ENCODE measurements at places on chromosomes 13 and 19.
A peak's percentile ranks its signal among the peaks of the same experiment; 100 is the strongest.

- DNase-seq = peak; percentile 80
Measured at GRCh38 chr13:109785141-109785891, 1.1 kb downstream of the IRS2 start.

DNA sequence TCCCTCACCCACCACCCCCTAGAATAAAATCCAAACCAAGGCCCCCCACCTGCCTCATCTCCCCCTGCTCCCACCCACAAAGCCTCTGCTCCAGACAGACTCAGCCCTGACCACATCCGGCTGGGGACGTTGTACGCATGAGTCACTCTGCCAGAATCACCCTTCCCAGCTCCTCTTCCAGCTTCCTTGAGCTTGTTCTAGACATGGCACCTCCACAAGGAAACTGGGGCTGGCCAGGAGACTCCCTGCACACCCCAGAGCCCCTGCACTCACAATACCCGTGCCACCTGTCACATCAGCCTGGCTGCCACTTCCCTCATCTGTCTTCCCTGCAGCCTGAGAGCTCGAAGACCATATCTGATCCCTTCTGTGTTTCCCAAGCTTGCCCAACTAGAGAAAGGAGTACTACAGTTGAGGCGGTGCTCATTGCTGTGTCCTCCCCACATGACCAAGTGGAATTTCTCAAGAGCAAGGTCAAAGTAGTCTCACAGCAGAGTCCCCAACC lies 9.7 kb downstream of the DEDD2 start:
- DNase-seq = peak; percentile 84

- DNase-seq = peak; percentile 96
Measured at GRCh38 chr19:43555185-43555770, 20.0 kb downstream of the XRCC1 start.

- no peak for DNase-seq
Measured at GRCh38 chr13:77514336-77514726, 21.2 kb upstream of the SCEL start.

DNA sequence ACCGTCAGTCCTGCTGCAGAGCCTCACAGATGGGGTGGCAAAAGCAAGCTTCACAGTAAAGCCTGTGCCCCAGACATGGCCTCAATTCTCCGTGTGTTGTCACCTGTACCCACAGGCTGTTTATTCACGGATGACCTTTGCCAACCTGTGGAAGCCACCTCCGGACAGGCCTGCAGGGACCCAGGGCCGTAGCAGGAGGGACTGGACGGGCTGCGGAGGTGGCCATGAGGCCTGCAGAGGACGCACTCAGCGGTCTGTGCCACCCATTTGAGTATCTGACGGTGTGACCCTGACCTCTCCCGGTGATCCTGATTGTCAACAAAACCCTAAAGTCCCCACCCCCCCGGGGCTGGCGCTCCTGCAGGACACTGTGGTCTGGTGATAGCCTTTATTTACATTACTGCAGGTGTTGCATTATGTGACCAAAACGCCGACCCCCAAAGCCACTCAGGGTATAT lies 7.8 kb upstream of the KLF16 start:
- no peak for DNase-seq

- DNase-seq = no peak
Measured at GRCh38 chr19:35783469-35784434, 8.4 kb downstream of the ARHGAP33 start.

DNA sequence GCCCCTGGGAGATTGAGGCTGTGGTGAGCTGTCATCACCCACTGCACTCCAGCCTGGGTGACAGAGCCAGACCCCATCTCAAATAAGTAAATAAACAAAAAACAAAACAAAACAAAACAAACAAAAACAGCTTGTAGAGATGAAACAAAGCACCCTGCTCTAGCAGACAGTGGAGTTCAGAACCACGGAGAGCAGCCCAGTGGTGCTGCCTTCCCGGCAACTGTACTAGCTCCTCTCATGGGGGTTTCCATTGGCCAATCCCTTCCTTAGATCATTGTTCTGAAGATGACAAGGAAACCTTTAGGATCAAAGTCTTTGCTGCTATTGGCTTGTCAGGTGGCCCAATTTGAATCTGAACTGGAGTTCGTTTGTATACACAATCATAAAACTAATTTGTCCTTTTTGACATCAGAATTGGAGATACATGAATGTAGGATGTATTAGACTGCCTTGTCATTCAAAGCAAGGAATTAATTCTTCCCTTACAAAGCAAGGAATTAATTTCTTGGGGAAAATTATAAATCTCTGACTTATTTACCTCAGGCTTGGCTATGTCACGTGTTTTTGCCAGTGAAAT lies 19.7 kb upstream of the SYCN start:
- DNase-seq = no peak

GRCh38 chr13:23770973-23771372 lies 118.2 kb downstream of the MIPEP start:
- no peak for DNase-seq

- DNase-seq = peak; percentile 81
Measured at GRCh38 chr19:49866933-49867782, at the start of gene PNKP. Gene PNKP, minus strand, starts transcription at chr19:49867576. Its CDS starts 372 bp downstream, at chr19:49867204.

DNA sequence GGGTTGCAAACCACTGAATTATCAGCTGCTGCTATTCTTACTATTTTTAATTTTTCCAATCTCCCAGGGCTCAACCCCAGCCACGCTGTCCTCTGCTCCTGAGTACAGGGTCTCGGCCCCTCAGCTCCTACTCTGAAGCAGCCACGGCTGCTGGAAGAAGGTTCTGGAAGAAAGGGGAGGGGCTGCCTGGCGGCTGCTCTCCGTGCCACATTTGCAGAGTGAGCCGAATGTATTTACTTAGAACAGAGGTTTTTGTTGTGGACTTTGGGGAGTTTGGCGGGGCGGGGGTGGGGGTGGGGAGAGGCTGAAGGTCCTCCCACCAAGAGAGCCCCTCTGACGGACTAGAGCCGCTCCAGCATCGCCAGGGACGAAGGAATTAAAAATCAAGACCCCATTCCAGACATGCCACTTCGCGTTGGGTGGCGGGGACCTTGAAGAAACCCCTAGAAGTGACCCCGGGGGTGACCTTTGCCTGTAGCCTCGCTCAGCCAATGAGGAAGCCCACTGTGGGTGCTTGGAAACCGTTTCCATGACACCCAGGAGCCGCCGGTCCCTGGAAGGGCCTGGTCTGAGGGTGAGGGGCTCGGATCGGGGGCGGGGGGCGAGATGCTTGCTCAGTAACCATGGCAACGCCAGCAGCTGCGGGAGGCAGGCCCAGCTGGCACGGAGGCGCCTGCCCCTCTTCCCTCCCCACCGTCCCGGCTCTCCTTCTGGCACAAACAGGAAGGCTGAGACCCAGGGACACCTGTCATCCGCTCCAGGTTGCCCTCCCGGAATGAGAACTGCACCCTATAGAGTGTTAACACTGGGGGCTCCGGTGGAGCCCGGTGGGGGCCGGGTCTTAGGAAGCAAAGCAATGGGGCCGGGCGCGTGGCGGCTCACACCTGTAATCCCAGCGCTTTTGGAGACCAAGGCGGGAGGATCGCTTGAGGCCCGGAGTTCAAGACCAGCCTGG lies 54.2 kb upstream of the PTPRS start:
- DNase-seq = no peak

DNA sequence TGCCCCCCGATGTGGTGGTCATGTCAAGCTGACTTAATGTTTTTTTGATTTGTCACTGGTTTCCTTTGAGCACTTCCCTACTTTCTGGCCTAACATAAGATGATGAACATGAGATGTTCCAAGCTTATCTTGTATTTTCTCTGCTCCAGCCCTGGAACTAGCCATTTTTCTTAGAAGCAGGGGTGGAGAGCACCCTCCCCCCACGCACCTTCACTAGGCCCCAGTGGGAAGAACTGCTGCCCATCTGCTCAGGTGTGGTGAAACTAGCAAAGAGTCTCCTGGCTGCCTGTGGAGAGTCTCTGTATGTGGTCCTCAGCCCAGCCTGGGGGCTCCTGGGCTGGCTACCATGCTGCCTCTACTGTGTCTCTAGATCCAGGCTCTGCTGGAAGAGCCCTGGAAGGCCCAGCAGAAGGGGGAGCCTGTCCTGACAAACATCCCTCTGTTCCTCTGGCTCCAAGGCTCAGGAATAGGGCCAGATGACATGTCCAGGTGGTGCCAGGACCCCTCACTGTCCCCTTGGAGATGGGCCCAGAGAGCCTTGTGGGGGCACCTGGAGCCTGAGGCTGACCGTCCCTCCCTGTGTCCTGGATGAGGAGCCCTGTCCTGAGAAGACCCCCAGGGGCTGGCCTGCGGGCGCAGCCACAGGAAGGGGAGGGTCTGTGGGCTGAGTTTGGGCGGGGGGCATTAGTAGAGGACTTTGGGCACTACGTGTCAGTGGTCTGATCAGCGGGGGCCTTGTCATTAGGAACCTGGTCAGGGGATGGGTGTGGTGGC lies 4.8 kb upstream of the ZNF14 start:
- DNase-seq = no peak

GRCh38 chr13:60924856-60925255 lies 490.8 kb downstream of the PCDH20 start:
- no peak for DNase-seq

- no peak for DNase-seq
Measured at GRCh38 chr13:25585000-25585399, 213.2 kb downstream of the ATP8A2 start.

DNA sequence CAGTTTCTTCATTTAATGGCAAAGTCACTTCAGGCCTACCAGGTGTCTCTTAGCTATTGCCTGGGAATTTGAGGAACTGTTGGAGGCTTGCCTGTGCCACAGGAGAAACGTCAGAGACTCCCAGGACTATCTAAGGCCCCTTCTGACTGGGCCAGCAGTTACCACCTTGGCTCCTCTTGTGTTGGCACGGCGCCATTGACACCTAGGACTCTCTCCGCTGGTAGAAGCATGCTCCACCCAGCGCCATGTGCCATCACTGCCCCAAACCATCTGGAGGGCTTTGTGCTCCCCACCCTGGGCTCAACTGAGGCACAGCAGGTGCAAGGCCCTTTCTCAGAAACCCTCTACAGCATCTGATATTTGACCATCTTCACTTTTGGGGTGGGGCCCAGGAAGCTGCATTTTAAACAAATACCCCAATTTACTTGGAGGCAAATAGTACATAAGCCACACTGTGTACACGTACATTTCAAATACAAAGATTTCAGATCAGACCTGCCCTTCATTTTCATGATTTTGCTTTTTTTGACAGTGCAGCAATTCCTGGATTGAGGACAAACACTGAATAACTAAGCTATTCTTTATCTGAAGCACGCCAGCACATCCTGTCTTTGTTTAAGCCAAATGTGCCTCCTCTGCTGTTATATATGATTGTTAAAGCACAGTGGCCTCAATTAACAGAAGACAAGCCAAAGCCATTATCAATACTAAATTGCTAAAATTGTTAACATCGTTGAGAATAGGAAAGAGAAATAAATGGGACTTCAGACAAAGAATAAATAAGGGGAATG lies 59.9 kb upstream of the TPP2 start:
- DNase-seq = no peak

- DNase-seq = no peak
Measured at GRCh38 chr19:32874605-32875004, 5.0 kb upstream of the SLC7A9 start.

- peak; percentile 21 for DNase-seq
Measured at GRCh38 chr19:14505488-14506239, 9.7 kb upstream of the GIPC1 start.

DNA sequence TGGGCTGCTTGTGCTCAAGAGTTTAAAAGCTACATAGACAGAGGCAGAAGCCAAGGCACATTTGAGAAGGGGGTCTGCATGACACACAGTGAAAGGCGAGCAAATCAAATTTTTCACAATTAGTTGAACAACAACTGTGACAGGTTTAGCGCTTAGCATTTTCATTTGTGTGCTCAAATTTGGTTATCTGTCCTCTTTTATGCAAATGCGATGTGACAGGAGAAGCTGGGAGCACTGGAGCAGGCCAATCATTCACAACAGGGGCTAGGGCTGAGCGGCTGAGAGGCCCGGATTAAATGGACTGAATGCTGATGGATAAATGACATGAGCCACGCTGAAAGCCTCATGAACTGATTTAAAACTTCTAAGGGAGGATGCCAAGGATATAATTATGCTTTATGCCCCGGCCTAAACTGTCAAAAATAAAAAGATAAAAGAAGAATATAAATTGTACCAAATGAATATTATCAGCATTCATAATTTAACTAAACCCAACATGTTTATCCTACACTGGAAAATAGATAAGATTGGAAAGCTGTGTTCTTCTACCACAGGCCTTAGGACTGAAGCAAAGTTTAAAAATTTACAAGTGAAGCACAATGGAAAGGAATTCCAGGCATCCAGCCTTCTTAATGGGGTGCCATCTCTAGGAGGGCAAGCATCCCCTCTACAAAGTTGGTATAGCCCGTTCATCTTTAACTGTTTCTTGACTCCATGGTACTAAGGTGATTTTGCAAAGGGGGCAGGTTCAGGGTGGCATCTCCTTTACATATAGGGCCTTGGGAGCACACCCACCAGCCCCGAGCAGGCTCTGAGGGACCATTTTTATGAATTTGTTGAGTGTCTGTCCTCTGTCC lies 117.9 kb downstream of the RBM26 start:
- no peak for DNase-seq

DNA sequence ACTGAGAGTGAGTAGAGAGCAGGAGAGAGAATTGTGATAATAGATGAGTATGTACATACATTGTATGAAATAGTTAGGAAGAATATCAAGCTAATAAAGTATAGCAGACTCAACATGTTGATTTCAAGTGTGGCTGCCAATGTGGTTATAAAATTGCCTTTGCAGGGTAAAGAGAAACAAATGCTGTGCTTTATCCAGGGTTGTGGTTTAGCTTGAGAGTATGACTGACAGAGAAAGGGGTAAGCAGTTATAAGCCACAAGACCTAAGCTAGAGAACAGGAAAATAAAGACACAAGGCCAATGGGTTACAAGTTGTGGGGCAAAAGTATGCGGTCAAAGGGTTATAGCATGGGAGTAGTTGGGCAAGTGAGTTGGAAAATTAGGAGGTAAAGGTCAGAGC lies 1217.5 kb downstream of the DIAPH3 start:
- DNase-seq = no peak

DNA sequence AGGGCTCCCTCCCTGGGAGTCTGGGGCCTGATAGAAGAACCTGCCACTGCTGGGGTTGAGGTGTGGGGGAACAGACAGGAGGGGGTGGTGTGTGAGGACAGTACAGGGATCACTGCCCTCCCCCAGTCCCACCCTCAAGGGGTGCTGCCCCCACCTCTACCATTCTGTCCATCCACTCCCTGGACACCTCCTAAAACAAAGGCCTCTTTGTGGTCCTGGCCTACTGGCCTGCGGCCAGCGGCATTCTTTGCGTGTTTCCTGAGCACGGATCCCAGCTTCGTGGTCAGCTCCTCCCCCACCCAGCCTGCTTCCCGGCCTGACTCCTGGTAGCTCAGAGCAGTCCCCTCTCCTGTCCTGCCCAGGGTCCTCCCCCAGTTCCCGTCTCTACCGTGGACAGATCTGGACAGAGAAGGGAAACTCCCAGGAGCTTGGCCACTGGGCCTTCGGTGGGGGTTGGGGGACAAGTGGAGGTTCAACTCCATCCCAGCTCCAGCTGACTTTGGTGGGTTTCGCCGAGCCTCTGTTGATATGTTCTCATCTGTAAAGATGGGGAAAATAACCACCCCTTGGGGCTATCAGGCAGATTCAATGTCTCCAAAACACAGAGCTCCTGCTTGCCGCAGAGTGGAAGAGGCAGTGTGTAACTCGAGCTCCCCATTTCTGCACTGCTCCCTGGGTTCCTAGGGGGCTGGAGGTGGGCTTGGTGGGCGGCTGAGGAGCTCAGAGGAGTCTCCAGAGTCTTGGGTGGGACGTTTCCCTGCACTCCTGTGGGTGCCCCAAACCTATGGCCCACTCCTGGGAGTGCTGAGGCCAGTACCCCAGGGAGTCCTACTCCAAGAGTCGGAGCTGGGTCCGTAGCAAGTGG lies 48.7 kb downstream of the LYL1 start:
- no peak for DNase-seq

- DNase-seq = no peak
Measured at GRCh38 chr13:71659404-71659803, 207.6 kb downstream of the DACH1 start.
